Activated CD4-positive, CD25-positive, alpha-beta regulatory T cell treated with anti-CD3 and anti-CD28 coated beads, Interleukin-2, amount 50 U/mL, for 72 hours (primary cell): ENCODE measurements at places on chromosomes 1 and 21.

DNA sequence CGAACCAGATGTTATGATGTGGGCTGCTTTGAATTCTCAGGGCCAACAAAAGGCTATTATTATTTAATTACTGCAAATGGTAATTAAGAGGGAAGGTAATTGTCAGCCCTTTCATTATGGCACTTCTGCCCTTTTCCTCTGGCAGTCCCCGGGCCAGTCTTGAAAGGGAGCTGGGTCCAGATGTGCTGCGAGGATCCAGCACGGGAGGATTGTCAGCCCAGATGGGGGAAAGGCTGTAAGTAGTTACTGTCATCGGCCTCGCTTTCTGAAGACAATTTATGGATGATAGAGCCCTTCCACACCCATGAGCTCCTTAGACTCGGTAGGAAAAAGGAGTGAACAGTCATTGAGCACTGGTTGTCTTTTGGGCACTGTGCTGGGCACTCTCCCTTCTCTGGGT, 8.7 kb upstream of the ZNF362 start:
- DNase-seq: no peak

GRCh38 chr1:55589671-55590297, 374.6 kb upstream of the USP24 start:
- no peak for DNase-seq

DNA sequence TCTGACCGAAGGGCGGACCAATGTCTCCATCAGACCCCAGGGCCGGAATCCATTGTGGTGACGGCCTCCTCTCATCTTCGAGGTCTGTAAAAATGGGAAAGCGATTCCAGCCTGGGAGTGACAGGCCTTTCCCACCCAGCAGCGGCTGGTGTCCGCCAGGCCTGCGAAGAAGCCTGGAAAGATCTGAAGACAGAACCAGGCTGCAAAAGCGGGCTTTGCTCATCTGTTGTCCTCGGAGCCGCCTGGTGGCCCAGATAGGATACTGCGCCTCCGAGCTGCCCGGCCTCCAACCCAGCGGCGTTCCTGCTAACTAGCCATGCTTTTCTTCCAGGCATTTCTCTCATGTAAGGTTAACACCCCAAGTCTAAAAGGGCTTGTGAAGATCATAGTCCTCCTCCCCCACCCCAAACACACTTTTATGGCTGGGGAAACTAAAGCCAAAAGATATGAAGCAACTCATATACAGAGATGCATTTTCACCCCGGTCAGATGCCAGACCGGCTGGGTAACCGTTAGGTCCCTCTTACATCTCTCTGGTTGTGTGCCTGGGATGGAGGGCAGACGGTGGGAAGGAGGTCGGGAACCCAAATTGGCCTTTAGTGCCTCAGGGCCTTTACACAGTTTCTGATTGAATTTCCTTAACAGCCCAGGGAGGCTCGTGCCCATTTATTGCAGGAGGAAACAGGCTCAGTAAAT, 1.9 kb upstream of the DHRS3 start:
- peak; percentile 78 for DNase-seq

DNA sequence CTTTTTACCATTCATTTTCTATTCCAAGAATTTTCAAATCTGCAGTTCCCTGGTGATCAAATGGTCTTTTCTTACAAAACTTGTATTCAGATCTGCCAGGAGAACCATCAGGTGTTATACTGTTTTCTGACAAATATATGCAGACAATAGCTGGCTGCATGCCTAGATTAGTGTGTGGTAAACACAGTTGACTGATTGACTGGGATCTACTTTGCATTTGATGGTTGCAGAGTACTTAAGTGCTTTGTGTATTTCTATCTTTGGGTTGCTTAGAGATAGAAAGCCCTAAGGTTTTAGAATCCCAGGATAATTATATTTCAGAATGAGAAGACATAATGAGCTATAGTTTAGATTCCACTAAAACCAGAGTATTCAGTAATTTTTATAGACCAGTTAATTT, 102.0 kb upstream of the CHODL start:
- no peak for DNase-seq

- DNase-seq: no peak
These were observed 115.1 kb downstream of the PROX1 start for GRCh38 chr1:214102907-214103306.

- DNase-seq: no peak
These were observed 3.0 kb upstream of the PEX10 start for GRCh38 chr1:2415337-2415736.

DNA sequence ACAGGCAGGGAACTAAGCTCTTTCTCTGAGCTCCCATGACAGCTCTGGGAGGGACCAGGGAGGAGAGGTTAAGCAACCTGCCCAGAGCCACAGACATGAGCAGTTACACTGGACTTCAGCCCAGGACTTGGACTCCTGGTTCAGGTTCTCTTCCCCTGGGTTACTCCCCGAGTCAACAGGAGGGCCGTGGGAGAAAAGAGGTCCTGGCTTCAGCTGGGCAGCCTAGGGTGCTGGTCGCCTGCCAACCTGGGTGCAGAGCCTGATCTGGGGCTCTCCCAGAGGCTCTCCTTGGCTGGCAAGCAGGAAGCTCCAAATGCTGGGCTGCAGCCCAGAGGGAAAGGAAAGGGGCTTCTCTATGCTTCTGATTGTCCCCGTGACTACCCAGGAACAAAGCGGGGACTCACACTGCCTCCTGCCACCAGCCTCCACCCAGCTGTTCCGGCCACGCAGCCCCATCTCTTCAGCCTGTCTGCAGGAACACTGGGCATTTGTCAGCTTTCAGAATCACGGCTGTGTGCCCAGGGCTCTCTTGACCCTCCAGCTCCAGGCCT, 141.8 kb downstream of the HIVEP3 start:
- no peak for DNase-seq

DNA sequence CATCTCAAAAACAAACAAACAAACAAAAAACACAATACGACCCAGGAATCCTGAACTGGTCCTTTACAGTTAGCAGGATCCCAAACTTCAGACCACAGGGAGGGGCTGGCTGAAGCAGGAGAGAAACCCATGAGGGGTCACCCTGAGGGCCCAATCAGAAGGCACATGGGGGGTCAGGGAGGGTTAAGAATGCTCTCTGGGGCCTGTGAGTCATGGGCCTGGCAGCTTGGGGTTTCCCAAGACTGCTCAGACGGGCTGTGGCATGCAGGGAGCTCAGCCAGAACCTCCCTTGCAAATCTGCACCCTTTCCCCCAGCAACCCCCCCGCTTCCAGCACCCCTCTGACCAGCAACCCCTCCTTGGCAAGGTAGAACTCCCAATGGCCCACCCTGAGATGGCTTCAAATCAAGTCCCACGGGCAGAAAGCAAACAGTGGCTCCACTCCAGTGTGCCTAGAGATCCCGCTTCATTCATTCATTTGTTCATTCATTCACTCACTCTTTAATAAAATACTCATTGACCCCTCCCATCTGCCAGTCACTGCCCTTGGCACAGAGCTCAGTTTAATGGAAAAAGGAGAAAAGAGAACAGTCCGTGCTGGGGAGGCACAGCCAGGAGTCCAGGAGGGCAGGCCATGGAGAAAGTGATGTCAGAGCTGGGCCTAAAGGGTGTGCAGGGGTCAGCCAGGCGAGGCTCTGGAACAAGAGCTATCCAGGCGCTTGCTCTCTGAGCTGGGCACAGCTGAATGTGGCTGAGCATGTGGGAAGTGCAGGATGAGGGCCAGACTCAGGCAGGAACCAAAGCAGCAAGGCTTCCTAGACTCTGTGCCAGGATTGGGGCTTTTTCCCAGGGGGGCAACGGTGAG, 8.2 kb downstream of the UQCRHL start:
- DNase-seq: no peak

- no peak for DNase-seq
These were observed 98.5 kb upstream of the CTTNBP2NL start for GRCh38 chr1:112297536-112297935.

- DNase-seq: no peak
These were observed 164.6 kb upstream of the FGGY start for GRCh38 chr1:59132295-59132694.

DNA sequence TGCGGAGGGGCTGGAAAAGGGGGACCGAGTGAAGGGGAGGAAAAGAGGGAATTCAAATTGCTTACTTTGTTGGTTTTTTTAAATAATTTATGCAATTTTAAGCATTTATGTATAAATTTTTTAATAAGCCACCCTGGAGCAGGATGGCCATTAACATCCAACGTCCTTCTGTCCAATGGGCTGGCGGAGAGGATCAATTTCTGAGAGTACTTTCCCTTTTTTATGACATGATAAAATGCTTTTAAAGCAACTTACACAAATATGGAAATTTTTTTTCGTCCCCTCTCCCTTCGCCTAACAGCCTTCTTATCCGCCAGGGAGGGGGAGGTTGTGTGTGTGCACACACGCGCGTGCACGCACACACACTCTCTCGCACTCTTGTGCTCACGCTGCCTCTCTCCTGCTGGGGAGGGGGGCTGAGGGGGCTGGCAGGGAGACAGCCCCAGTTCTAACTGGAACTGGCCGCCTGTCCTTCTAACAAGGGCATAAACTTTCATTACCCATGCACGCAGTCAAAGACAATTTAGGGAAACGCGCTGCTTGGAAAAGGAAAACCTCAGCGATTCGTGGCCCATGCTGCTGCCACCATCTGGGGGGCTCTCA, 123.2 kb downstream of the CASZ1 start:
- DNase-seq: no peak

- no peak for DNase-seq
These were observed 167.3 kb downstream of the ZZZ3 start for GRCh38 chr1:77514921-77515776.

DNA sequence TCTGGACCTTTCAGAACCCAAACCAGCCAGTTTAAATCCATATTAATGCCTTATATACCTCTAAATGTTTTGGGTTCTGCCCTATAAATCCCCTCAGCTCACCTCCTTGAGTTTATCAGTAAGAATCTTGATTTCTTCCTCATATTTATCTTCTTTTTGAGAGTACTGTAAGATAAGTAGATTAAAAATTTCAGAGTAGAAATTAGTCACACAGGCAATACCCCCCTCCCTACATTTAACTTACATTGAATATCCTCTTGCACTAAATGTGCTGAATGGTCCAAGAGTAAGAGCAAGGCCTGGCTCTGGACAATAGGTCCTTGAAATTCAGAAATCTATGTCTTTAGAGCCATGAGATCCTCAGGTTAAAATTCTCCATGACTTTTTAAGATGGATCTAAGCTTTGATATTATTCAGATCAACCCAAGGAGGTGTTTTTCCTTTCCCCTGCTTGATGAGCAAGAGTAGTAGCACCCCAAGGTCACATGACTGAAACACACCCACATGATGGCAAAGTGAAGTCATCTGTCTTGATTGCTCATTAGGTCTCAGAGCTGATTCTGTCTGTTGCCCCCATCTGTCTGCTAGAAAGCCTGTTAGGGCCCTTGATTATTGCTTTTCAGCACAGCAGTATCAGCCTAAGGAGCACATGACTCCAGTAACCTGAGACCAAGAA, 15.8 kb upstream of the NUP210L start:
- no peak for DNase-seq

DNA sequence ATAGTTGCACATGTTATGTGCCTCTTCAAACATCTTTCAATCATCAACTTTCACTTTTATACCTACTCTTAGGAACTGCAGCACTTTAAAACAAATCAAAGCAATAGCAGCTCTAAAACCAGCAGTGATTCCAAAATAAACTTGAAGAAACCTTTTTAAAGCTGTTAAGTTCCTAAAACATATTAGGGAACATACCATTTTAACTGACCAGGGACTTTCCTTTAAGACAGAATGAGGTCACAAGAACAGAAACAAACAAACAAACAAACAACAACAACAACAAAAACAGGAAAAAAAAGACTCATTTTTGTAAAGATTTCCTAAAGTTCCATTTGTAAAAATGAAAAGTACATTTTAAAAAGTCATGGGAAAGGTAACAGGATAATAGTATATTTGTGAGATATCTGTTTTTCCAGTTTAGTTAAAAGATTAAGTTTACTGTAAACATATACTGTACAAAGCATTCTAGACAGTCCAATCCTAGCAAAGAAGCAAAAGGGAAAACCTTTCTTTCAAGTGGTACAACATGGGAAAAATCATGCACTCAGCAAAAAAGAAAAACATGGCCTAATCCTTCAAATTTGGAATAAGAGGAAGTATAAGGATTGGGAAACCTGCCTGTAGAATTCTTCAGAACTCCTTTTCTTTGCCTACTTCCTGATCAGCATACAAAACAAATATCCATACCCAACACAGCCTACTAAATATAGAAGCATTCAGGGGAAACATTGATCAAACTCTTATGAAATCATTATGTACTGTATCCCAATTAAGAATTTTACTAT, 45.5 kb downstream of the EPS15 start:
- DNase-seq: no peak

- DNase-seq: no peak
These were observed 103.3 kb downstream of the RAVER2 start for GRCh38 chr1:64848136-64848535.

GRCh38 chr1:112508278-112509004, at the start of gene WNT2B:
Gene WNT2B (plus strand): TSS chr1:112508965. CDS start chr1:112509263, 298 bp downstream.
- DNase-seq: peak; percentile 40
